ENCODE measurements at places on chromosomes 4 and X. TPM values are rescaled to one million over a fixed set of nuclear protein-coding genes. Genes with fewer than 3 reads are reported as not detected.

Gene USP17L5
- total RNA-seq, result not detected

Gene SMIM31
- total RNA-seq, result not detected

Gene IQSEC2
- total RNA-seq, result 9.2 TPM

Gene AWAT1
- not detected for total RNA-seq

Gene RAB9A
- total RNA-seq, result 40.3 TPM
